NAMALWA (cell line): ENCODE measurements at places on chromosomes 5 and 9.

GRCh38 chr5:80150731-80151130 is 105.1 kb downstream of the SERINC5 start:
- DNase-seq: no peak

DNA sequence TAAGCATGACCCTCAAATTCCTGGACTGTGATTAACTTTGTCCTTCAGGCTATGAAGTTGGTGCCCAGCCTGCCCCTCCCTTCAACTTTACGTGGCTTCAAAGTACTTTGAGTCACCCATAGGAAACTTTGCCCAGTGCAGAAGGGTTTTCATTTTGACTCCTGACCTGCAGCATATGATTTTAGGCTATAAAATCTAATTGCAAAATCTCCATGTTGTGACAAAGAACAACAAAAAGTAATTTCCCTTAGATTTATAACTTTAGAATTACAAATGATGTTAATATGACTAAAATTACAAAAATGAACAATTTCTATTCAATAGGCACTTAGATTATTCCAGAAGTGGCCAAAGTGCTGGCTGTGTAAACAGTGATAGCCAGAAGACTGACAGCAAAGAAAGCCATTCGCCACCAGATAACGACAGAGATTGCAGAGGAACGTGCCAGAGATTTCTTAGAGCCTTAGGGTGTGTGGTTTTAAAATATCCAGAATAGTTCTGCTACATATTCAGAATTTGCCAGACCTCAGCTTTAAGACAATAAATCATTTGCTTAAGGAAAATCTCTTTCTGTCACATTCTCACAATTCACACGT is 197.4 kb downstream of the SEMA5A start:
- DNase-seq: no peak

- peak; percentile 63 for DNase-seq
Measured at GRCh38 chr5:132473019-132473531, 17.5 kb downstream of the IRF1 start.

DNA sequence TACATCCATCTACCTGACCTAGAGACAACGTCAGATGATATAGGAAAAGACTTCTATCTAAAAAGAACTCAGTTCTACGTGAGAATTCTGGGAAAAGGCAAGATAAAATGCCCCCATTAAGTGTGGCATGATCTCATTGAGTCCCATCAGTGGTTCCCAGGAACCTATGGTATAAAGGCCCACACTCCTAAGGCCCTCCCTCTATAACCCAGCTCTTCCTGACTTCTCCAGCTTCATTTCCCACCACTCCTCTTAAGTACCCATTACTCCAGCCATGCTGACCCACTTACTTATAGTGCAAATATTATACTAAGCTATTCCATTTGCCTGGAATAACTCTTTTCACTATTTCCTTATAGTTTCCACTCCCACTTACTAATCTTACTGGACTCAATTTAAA is 95.4 kb upstream of the NR5A1 start:
- DNase-seq: no peak

DNA sequence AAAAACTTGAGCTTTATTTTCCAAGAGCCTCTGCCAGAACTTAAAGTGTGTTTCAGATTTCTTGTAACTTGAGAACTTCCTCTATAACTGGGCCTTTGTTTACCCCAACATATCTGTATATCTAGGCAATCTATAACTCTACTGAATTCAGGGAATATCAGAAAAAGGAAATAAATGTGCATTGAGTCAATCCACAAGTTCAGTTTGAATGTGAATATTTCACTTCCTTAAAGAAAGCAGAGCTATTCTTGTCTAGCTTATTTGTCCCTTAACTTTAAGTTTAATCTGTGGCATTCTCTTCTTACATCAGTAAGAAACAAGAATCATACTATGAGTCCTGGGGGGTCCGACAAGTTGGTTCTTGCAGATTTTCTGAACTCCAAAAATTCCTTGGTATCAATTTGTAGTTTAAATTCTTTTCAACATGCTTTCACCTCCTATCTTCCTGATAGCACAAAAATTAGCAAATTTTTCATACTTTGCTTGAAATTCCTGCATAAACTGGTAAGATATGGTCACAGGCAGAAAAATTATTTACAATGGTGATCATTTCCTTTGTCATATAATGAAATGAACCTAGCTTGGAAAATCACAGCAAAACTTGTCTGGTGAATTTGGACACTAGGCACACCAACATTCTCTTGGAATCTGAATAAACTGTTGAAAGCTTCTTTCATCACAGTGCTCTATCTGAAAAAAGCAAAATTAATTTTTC is 19.8 kb upstream of the ITGA1 start:
- DNase-seq: no peak
